Activated CD8-positive, alpha-beta memory T cell treated with anti-CD3 and anti-CD28 coated beads, Interleukin-2, amount 10 ng/mL, durations not matched to agents 7 days and 5 days (primary cell): ENCODE measurements at places on chromosomes 4 and X. TPM values are rescaled to one million over a fixed set of nuclear protein-coding genes. Genes with fewer than 3 reads are reported as not detected.

GRCh38 chrX:29948653-29949052 is 266.7 kb upstream of the MAGEB2 start:
- H3K27me3 ChIP-seq: no peaks in the 10 kb centered on the region
- H3K4me1 ChIP-seq: no peaks in the 10 kb centered on the region
- no peak overlapping the region for H3K27ac ChIP-seq
- no peaks in the 10 kb centered on the region for H3K36me3 ChIP-seq
- no peak for DNase-seq
- H3K4me3 ChIP-seq: no peak overlapping the region

GRCh38 chr4:10743357-10743756 is 58.8 kb upstream of the CLNK start:
- H3K36me3 ChIP-seq: no peaks in the 10 kb centered on the region
- no peak overlapping the region for H3K4me3 ChIP-seq
- no peak for DNase-seq

DNA sequence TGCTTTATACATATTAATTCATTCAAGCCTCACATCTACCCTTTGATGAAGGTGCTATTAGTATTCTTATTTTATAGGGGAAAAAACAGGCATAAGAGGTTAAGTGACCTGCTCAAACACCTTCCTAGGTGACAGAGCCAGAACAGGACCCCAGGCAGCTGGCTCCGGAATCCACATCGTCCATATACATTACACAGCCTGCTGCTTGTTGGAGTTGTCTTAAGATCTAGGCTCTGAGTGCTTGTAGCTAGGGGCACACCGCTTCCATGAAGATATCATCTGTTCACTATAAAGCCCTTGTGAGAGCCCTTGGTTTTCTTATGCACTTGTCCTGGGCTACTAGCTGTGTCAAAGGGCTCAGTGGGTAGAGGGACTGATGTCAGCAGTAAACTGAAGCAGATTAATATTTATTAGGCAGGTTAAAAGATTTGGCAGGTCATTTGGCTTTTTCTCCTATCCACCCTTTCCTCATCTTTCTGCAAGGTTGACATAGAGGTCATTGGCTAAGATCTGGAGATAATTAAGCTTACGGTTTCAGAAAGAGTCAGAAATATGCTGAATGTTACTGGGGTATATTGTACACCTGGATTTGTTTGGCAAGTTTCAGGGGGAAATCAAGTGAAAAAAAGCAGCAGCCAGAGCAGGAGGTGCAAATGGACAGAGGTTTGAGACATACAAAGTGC is 195.4 kb downstream of the SOWAHB start:
- peaks cover 32% of the 10 kb centered on the region for H3K27me3 ChIP-seq
- no peak overlapping the region for H3K4me3 ChIP-seq
- H3K4me1 ChIP-seq: peaks cover 3% of the 10 kb centered on the region
- DNase-seq: no peak
- H3K36me3 ChIP-seq: no peaks in the 10 kb centered on the region

GRCh38 chr4:1164040-1164439 is 8.3 kb downstream of the SPON2 start:
- H3K27ac ChIP-seq: no peak overlapping the region
- H3K36me3 ChIP-seq: no peaks in the 10 kb centered on the region
- peaks cover 18% of the 10 kb centered on the region for H3K4me1 ChIP-seq
- DNase-seq: peak; percentile 35
- peaks cover 16% of the 10 kb centered on the region for H3K27me3 ChIP-seq

GRCh38 chrX:10502961-10503360 is 117.4 kb downstream of the MID1 start:
- no peak for DNase-seq
- H3K27me3 ChIP-seq: no peaks in the 10 kb centered on the region
- H3K4me3 ChIP-seq: no peak overlapping the region
- H3K36me3 ChIP-seq: no peaks in the 10 kb centered on the region
- H3K4me1 ChIP-seq: no peaks in the 10 kb centered on the region

DNA sequence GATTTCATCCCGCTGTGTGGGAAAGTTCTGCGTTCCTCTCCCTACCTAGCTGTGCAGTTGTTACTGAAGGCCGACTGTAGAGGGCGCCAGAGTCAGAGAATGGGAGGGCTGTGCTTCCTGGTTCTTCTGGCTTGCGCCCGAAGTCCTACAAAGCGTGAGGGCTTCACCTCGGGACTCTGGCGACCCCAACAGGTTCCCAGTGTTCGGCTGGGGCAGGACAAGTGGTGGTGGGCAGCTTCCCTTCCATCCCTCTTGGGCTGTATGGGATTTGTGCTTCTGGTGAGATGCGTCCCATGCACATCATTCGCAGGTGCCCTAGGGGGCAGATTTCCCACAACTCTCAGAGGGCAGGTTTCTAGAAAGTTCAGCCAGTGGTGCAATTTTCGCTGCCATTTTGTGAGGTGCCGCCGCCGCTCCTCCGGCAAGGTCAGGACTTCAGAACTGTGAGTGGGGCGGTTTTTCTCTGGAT is 27.3 kb downstream of the CT45A1 start:
- peak; percentile 60 for DNase-seq
- H3K27ac ChIP-seq: no peak overlapping the region
- H3K4me1 ChIP-seq: no peaks in the 10 kb centered on the region
- no peaks in the 10 kb centered on the region for H3K27me3 ChIP-seq
- H3K4me3 ChIP-seq: no peak overlapping the region
- H3K36me3 ChIP-seq: no peaks in the 10 kb centered on the region

- peaks cover 28% of the 10 kb centered on the region for H3K4me1 ChIP-seq
- no peaks in the 10 kb centered on the region for H3K27me3 ChIP-seq
These were observed 4.3 kb downstream of the BLOC1S4 start for GRCh38 chr4:6720202-6720699.

GRCh38 chr4:156523492-156523891 is 448.1 kb downstream of the PDGFC start:
- DNase-seq: no peak
- no peak overlapping the region for H3K27ac ChIP-seq
- H3K27me3 ChIP-seq: no peaks in the 10 kb centered on the region
- no peaks in the 10 kb centered on the region for H3K36me3 ChIP-seq
- H3K4me1 ChIP-seq: no peaks in the 10 kb centered on the region
- H3K4me3 ChIP-seq: no peak overlapping the region

DNA sequence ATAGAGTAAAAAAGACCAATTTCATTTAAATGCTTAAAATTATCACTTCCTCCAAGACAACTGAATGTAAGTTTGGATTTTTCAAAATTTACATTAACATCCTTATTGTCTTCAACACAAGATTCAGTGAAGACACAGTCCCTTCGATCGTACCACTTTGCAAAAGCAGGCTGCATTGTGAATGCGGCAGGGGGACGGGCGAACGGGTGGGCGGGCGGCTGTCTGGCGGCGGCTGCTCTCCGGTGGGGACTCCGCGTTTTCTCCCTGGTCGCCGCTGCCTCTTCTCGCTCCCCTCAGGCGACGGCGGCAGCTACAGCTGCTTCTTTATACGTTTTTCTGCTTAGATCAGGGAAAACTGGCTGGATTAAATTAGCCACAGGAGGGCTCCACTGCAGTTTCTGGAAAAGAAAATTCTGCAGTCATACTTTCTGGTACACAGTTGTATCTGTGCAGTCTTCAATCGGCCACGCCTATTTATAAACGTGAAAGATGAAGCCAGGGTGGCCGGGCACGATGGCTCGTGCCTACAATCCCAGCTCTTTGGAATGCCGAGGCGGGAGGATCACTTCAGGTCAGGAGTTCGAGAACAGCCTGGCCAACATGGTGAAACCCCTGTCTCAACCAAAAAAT is 33.9 kb upstream of the HPF1 start:
- no peak overlapping the region for H3K4me3 ChIP-seq
- peaks cover 36% of the 10 kb centered on the region for H3K27me3 ChIP-seq
- no peaks in the 10 kb centered on the region for H3K36me3 ChIP-seq
- no peak overlapping the region for H3K27ac ChIP-seq
- H3K4me1 ChIP-seq: peaks cover 9% of the 10 kb centered on the region

DNA sequence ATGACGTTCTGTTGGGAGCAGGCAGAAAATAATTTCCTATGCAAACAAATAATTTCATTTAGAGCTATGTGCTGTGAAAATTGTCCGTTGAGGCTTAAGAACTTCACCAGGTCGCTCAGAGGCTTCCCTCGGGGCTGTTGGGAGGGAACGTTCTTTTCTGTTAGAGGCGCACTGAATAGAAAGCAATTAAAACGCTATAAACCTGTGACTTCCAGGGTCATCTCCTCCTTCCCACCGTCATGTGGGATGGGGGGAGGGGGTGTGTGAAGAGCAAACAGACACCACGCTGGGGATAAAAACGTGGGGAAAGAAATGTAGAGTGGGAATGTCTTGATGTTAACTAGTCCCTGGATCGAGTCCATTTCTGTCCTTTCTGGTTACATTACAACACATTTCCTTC is 35.2 kb upstream of the ZNF518B start:
- H3K36me3 ChIP-seq: no peaks in the 10 kb centered on the region
- no peak overlapping the region for H3K4me3 ChIP-seq
- no peak for DNase-seq
- peaks cover 18% of the 10 kb centered on the region for H3K27me3 ChIP-seq

DNA sequence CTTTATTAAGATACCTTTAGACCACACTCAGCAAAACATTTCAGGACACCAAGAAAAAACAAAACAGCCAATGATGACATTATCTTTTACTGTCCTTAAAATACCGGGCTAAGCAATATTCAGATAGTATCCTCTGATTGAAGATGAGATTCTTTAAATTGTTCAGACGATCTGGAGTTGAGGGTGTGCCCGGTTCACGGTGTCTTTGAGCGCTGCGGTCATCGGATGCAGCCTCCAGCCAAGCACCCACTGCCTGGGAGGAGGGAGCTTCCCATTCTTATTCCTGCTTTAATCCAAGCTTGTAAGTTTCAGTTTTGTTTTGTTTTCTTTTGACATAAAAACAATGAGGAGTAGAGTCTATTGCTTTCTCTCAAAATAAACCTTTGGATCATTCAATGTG is 14.1 kb downstream of the FAM149A start:
- DNase-seq: no peak
- no peaks in the 10 kb centered on the region for H3K36me3 ChIP-seq
- H3K27me3 ChIP-seq: peaks cover 17% of the 10 kb centered on the region
- H3K27ac ChIP-seq: no peak overlapping the region
- no peaks in the 10 kb centered on the region for H3K4me1 ChIP-seq
- no peak overlapping the region for H3K4me3 ChIP-seq

- H3K27ac ChIP-seq: peak overlapping the region; percentile 73
- H3K27me3 ChIP-seq: no peaks in the 10 kb centered on the region
These were observed 5.6 kb downstream of the CYSLTR1 start for GRCh38 chrX:78321809-78322208.

- peak; percentile 54 for DNase-seq
- no peaks in the 10 kb centered on the region for H3K36me3 ChIP-seq
- no peak overlapping the region for H3K4me3 ChIP-seq
- H3K4me1 ChIP-seq: peaks cover 12% of the 10 kb centered on the region
These were observed 130.7 kb upstream of the GPRIN3 start for GRCh38 chr4:89438102-89438831.

DNA sequence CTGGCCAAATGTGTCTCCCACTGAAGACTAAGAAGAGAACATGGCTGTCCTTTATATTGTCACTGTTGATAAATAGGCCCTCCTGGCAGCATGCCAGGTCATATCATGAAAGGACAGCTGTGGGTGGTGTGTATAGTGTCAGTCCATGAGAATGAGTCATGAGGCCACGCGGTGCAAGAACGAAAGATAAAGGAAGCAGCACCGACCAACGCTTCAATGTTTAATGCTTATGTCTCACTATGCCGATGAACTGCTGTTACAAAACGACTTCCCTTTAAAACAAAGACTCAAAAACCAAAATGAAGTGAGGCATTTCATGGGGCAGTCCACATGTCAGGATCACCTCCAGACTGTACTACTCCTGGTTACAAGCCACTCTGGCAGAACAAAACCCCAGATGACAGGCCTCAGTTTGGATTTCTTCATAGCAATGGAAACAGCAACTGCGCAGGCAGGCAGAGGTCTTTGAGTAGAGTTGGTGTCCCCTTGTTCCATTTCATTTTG is 5.2 kb upstream of the TCEANC start:
- H3K4me3 ChIP-seq: peak overlapping the region; percentile 32
- H3K4me1 ChIP-seq: peaks cover 26% of the 10 kb centered on the region
- H3K36me3 ChIP-seq: no peaks in the 10 kb centered on the region
- peak overlapping the region; percentile 85 for H3K27ac ChIP-seq
- no peaks in the 10 kb centered on the region for H3K27me3 ChIP-seq

DNA sequence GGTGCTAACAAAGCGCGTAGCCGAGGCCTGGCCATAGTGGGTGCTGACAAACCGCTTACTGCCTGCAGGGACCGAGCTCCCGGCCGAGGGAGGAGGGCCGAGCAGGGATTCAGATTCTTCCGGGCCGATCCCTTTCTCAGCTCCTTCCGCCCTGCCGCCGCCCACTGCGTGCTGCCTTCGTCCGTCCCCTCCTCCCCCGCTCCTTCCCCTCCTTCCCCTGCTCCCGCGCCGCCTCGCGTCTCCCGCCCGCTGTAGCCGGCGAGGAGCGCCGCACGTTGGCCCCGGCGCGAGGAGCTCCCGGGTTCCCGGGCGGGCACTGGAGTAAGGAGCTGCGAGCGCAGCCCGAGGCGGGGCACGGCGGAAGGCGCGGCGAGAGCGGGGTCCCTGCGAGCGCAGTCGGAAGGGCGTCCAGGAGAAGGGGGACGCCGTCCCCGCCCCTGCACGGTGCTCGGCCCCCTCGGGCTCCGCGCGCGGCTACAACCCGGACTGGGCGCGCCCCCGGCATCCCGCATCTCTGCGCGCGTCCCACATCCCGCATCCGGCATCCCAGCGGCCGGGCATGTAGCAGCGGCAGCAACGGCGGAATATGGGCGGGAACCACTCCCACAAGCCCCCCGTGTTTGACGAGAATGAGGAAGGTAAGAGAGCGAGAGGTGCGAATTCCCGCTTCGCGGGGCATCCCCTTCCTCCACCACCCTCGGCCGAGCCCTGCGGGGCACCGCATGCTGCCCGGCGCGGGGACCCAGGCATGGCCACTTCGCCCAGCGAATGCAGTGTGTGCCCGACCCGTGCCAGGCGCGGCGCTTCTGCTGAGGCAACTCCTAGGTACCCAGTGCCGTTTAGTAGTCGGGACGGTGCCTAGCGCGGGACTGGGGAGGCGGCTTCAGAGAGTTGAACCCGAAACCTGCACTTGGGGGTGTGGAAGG is at the start of gene STK32B:
Gene STK32B, plus strand, starts transcription at position 203 of the 926 bp plus-strand sequence.
- H3K27me3 ChIP-seq: peaks cover 49% of the 10 kb centered on the region
- H3K4me1 ChIP-seq: peaks cover 7% of the 10 kb centered on the region
- no peaks in the 10 kb centered on the region for H3K36me3 ChIP-seq
- DNase-seq: peak; percentile 48
- H3K4me3 ChIP-seq: peak within 1 kb of the TSS; percentile 48

GRCh38 chrX:79231662-79232061 is 87.2 kb downstream of the GPR174 start:
- H3K4me3 ChIP-seq: no peak overlapping the region
- peaks cover 61% of the 10 kb centered on the region for H3K36me3 ChIP-seq
- H3K27me3 ChIP-seq: no peaks in the 10 kb centered on the region
- peak overlapping the region; percentile 70 for H3K27ac ChIP-seq
- peaks cover 25% of the 10 kb centered on the region for H3K4me1 ChIP-seq

PAGE2 gene
- total RNA-seq: not detected

TMSB15A gene
- total RNA-seq: 0.76 TPM

PPEF1 gene
- not detected for total RNA-seq

AKAP14 gene
- total RNA-seq: not detected

SULT1B1 gene
- total RNA-seq: 0.50 TPM

ZNF630 gene
- total RNA-seq: 0.89 TPM

CTAG1B gene
- total RNA-seq: not detected

DUX4 gene
- not detected for total RNA-seq
